ENCODE measurements at places on chromosomes 5 and 9.

GRCh38 chr9:11366585-11367129 is 753.9 kb upstream of the PTPRD start:
- DNase-seq = no peak

DNA sequence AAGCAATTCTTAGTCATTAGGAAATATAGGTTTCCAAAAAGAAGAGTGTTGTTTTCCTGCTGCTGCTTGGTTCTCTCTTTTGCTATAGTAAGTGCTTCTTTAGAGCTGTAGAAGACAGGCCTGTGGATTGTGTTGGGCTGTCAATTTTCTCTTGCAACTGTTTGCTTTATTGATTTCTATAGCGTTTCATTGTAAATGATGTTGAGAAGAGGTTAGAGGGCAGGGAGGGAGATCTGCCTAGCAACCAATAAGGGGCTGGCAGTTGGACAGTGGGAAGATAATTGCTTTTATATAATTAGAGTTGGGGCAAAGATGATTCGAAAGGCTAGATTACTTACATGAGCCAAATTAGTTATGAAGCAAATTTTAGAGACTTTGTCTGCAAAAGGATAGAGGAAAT is 11.1 kb downstream of the UNC13B start:
- no peak for DNase-seq

GRCh38 chr5:126814721-126815404 is 37.9 kb downstream of the LMNB1 start:
- DNase-seq = no peak

- no peak for DNase-seq
These were observed 1.4 kb downstream of the AKNA start for GRCh38 chr9:114386361-114386885.

- peak; percentile 1 for DNase-seq
These were observed 27.7 kb downstream of the PTCD2 start for GRCh38 chr5:72347801-72348308.

DNA sequence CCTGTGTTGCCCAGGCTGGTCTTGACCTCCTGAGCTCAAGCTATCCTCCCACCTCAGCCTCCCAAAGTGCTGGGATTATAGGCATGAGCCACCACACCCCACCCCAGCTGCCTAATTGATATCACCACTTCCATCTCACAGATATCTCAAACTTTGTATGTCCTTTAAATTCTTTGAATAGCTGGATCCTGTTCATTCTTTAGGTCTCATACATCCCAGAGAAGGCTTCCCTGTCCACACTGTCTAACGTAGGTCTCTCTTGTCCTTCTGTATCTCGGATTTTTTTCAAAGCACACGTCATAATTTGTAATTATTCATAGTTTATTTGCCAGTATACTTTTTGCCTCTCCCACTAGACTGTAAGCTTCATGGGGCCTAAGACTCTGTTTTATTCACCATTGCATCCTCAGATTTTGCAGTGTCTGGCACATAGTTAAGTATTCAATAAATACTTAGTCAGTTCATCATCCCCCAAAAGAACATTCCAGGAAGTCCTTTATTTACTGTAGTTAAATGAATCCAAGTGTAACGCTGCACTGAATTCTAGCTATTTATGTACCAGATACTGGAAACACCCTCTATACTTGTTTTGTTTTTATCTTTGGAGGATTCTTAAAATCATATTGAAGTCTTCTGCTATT is 10.5 kb downstream of the ARSK start:
- DNase-seq = no peak

- DNase-seq = no peak
These were observed 74.5 kb downstream of the XRCC4 start for GRCh38 chr5:83151821-83152220.

- no peak for DNase-seq
These were observed 14.9 kb upstream of the SPATA24 start for GRCh38 chr5:139418793-139419192.

DNA sequence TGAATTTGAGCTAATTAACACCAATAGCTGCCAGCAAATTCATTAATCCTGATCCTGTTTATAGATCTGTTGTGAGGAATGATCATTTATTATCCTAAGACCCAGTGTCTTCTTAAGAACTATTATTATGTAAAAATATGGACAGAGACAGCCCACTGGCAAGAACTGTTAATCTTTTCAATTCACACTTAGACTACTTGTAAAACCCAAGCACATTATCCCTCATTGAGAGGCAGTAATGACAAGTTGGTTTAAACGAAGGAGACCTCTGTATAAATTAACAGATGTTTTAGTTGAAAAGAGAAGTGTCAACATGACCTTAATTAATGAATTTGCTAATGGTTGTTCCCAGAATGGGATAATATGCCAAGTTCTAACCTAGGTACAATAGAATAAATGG is 270.3 kb upstream of the IZUMO3 start:
- no peak for DNase-seq

GRCh38 chr5:78879516-78879915 is 105.6 kb downstream of the ARSB start:
- no peak for DNase-seq

DNA sequence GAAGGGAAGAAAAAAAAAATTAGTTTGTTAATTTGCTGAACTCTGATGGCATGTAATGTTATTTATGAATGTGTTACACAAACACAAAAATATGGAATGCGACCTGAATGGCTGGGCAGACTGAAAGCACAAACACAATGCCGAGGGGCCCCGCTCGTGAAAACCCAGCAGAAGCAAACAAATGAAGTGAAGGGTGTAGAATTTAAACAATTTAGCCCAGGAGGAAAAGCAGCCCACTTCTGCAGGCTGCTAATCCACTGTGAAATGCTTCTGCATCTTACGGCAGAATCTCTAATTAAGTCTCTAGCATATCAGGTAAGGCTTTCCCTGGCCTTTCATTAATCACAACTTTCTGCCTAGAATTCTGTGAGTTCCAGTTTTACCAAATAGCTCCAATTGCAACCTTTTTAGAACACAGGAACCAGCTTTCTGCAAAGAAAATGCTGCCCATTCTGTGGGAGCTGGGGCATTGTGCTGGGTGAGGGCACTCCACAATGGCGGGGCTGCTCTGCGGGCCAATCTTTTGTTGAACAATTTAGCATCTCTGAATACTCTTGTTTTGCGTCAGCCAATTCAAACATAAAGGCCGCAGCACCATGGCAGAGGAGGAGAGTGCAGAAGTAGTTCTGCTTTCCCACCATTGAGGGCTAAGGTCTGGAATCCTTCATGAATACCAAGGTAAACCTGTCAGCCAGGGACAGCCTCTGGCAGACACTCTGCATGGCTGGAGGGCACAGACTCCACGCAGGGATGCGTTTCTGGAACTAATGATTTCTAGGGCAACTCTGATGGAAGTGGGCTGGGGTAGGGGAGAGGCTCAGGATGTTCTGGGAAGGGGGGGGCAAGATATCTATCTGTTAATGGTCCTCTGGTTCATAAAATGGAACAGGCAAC is 66.4 kb downstream of the PTCH1 start:
- no peak for DNase-seq

DNA sequence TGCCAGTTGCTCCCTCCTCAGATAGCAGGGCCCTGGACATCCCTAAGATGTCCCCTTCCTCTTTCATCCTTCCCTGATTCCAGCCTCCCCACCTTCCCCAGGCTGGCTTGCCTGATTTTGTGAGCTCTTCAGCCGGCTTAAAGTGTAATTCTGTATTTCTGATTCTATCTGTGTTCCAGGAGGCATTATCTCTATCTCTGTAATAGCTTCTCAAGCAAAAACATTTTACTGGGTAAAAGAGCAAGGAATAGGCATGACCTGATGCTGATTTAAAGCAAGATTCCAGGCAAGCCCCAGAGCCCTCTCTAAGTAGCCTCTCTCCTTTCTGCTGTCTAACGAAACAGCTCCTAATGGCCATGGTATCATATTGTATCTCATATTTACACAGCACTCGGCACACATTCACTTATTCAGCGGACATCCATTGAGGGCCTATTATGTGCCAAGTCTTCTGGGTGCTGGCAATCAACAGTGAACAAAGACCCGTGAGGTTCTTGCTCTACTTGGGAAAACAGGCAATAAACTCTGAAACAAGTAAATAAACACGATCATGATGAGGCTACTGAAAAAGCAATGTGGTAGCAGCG is 100.9 kb upstream of the MSX2 start:
- no peak for DNase-seq

Data from stimulated activated CD4-positive, alpha-beta T cell treated with anti-CD3 and anti-CD28 coated beads, TNF-alpha, amount 100 ng/mL, for 24 hours (primary cell).